NCI-H2081 treated with DMSO at 0.1 percent for 48 hours (cell line): ENCODE measurements at places on chromosomes 6 and 20.

DNA sequence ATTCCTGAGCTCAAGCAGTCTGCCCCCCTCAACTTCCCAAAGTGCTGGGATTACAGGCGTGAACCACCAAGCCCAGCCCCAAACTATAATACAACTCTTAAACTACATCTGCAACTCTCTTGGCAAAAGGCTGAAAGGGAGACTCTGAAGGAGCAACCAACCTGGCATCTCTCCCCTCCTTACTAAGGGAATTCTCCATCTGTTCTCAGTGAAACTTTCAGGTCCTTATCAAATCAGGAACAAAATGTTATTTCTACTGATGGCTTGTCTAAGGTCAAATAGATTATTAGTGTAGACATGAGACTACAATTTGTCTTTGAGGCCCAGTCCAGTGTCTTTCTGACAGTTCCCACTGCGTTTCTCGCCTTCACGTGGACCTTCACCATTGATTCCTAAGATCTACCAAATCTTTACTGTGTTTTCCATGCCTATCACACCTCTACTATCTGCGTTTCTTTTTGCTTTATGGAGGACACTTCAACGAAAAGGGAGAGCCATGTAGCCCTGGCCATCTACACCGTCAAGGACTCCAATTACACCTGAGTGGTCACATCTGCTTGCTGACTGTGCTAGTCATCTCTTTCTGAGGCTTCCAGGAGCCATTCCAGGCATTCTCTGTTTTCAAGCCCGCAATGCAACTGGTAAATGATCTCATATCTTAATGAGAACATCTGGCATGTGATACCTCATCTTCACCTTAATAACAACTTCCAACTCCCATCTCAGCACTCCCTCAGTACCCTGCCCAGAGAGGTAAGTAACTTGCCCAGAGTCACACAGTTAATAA is 405.7 kb upstream of the CITED2 start:
- no peak for DNase-seq

DNA sequence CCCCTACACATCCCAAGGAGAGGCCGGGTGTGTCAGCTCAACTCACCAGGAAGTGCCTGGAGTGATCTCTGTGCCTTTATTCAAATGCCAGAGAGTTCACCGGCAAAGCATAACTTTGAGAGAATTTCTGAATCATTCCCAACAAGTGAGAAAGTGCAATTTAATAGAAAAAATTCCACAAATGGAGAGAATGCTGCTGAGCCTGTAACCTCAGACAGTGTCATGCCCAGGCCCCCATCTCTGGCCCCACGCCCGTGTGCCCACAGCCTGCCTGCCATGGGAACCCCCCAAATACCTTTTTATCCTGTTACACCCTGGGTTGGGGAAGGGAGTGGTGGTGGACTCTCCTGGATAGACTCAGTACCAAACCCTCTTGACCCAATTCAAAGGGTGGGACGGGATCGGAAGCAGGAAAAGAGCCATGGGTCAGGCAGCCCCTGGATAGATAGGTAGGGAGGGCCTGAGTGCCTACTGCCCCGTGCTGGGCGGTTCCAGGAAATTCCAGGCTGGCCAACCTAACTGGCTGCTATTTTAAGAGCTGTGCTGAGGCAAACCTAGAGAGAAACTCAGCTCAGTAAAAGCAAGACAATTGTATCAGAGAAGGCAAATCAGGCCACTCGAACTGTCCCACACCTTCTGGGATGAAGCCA is 179.0 kb upstream of the FOXA2 start:
- DNase-seq = no peak

GRCh38 chr6:75283907-75284631 is 523 bp downstream of the TMEM30A start:
- no peak for DNase-seq

GRCh38 chr6:45795678-45796077 is 220.0 kb downstream of the CLIC5 start:
- no peak for DNase-seq

- peak; percentile 70 for DNase-seq
Observed at GRCh38 chr6:39339868-39340550, 17.5 kb upstream of the KCNK16 start.

DNA sequence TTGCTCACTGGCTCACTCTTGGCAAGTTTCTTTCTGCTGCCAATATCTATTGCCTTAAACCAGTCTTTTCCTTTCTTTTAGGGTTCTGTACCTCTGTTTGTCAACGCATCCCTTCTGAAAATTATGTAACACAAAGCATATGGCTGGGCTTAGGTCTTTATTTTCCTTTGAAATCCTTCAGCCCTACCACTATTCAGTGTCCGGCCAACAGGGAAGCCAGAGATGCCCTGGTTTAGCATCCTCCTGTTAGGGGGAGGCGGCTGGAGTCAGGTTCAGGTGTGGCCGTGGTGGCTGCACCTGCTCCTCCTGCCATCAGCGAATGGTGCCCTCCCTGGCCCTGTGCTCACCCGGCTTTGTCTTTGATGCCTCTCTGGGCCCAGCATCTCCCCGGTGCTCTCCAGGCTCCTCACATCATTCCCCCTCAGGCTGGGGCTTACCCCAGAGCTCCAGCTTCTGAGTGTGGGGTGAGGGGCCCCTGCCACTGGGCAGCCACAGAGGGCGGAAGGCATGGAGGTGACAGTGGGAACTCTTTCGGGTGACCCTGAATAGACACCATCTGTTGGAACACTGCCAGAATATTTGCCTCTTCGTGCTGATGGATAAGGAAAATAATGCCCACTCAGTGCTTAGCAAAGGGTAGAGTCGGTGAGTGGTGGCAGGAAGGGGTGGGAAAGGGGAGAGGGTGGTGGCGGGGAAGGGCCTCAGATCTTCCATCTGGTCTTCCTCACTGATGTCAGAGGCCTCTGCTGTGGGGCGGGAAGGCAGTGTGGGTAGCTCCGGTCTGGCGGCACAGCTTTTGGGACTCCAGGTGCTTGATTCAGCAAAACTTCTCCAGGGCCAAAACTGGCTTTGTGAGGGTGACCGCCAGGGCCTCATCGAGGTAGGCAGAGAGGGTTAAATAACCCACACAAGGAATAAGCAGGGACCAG is 97.2 kb downstream of the DACT2 start:
- no peak for DNase-seq

DNA sequence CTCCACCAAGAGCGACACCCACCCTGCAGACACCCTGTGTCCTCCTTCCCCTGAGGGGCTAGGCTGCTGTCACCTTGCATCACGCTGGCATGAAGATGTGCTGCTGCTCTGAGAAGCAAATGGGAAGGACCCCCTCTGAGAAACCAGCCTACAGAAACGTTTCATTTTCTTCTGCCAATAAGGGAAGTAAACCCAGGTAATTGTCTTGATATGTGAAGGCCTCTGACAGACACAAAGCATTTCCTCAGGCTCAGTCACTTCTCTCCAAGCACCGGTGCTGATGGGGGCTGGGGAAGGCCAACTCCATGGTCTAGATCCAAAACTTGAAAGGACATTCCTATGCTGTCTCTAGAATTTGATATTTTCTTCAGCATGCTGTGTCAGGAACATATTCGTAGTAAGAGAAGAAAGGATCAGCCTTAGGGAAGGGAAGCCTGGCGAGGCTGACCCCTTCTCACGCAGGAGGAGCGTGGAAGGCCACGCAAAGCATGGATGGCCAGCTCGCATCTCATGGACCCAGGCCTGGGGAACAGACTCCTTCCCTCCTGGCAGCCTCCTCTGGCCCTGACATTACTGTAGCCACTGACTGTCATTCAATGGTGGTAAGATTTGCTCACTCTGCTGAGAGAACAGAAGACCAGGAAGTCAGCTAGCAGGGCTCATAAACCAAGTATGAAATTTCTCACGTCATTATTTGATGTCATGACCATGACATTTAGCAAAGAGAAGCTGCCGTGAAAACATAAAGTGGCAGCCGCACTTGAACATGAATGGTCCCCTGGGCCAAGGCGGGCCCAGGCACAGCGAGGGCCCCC is 20.4 kb downstream of the ACSS1 start:
- no peak for DNase-seq

- no peak for DNase-seq
Observed at GRCh38 chr6:11538052-11538818, 686 bp downstream of the TMEM170B start.

- DNase-seq = no peak
Observed at GRCh38 chr6:136772685-136773472, 19.4 kb downstream of the MAP3K5 start.

GRCh38 chr6:89098461-89098860 is 17.9 kb downstream of the PNRC1 start:
- DNase-seq = no peak

- no peak for DNase-seq
Observed at GRCh38 chr20:58698741-58699622, 6.4 kb downstream of the NPEPL1 start.

DNA sequence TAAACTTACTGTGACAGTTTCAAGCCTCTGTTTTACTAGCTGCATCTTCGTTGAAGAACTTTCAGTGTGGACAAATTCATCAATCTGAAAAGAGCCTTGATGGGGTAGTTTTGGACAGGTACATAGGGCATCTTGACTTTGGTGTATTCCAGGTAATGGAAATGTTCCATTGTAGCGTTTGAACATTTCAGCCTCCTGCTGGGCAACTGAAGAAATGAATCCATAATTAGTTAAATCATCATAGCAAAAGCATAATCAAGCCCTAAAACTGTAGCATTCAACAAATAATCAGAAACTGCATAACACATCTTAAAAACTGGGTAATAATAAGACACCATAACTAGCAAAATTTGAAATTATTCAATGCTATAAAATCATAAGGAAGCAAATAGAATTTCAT is 86.2 kb downstream of the AHI1 start:
- DNase-seq = no peak

- DNase-seq = no peak
Observed at GRCh38 chr6:4358414-4359107, 223.2 kb upstream of the ECI2 start.

DNA sequence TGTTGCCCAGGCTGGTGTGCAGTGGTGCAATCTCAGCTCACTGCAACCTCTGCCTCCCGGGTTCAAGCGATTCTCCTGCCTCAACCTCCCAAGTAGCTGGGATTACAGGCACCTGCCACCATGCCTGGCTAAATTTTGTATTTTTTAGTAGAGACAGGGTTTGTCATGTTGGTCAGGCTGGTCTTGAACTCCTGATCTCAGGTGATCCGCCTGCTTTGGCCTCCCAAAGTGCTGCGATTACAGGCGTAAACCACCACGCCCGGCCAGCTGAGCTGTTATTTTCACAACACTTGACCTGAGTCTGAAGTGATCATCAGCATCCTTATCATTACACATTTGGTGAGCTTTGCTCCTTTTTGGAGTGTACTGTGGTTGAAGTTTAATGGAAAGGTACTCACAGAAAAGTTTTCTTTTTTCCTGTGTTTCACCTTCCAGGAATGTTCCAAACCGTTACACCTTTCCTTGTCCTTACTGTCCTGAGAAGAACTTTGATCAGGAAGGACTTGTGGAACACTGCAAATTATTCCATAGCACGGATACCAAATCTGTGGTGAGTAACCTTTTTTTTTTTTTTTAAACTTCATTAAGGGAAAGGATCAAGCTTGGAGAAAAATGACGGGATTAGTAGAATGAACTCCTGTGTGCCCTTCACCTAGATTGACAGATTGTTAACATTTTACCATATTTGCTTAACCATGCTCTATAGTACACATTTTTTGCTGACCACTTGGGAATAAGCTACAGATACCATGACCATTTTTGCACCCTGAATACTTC is 9.7 kb downstream of the RNF114 start:
- DNase-seq = no peak

DNA sequence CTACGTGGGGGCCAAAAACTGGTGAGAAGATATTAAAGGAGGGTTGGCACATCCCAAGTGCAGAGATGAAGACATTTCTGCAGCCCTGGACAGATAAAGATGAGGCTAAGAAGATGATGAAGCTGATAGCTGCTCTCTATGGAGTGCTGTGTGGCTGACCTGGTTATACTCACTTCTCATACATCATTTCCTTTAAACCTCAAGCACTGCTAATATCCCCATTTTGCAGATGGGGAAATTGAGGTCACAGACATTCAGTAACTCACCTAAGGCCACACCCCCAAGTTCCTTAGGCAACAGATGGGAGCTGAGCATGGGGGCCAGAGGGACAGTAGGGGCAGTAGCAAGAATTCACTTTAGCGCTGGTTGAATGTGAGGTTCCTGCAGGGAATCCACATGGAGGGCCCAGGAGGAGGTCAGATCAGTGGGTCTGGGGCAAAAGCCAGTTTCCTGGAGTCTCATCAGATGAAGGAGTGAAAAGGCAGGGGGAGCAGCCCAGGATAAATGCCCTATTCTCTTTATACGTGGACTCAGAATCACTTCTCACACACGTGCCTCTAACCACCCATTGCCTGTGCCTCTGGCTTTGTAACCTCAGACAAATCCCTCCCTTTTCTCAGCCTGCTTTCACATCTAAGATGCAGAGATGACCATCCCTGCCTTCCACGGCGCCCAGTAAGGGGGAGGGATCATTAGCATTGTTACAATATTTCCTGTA is 125.8 kb downstream of the NFATC2 start:
- DNase-seq = no peak

DNA sequence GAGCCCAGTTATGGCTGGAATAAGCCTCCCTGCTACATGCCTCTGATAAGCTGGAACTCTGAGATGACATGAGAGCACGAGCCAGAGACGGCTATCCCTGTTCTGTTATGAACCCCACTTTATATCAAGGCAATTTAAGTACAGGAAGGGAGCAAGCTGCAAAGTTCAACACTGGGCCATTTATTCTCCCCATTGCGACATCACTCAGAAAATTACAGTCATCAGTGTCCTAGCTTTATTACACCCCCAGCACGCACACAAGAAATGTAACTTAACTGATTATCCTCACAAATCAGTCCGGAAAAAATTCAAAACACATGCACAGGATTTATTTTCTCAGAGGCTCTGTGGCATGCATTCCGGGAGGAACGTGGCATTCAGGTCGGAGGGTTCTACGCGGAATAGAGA is 125.3 kb upstream of the SLC2A12 start:
- no peak for DNase-seq

DNA sequence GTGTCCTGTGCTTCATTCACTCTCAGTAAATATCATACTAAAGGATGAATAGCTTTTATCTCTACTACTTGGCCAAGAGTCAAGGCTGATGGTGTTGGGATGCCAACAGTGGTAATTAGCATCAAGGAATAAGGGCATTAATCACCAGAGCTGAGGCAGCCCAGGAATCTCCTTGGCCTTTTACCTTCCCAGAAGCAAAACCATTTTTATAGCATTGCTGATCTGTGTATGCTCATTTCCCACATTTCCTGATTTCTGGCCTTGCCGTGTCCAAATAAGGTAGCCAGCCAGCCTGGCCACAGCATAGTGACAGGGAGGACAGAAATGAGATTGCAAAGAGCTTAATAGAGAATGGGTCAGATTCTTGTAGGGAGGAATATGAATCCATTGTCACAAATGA is 76.7 kb upstream of the FOXO3 start:
- no peak for DNase-seq

DNA sequence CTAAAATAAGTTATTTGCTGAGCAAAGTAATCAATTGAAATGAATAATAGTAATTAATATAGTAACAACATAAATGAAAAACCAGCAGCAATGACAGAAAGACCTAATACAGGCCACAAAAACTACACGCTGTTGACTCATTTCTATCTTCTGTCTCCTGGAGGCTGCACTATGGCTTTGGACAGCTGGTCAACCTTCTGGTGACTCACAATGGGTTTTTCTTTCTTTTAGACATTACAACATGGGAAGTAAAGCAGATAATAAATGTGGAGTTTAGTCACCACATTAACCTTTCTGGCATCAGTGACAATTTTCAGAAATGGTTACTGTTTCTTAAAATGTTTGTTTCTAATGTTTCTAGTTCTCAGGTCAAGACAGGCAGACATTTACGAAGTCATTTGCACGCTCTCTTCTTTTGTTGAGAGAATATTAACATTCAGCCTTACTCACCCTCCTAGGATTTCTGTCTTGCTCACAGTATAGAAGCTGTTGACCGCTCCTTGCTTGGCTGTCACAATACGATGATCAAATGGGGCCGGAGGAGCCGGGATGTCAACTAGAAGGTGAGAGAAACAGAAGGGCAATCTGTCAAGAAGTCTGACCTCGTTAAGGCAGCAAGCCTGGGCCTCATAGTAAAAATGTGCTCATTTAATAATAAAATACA is 62.2 kb downstream of the MYLK4 start:
- DNase-seq = no peak
